HepG2 (cell line): ENCODE measurements at places on chromosomes 2 and 18.
A peak's percentile ranks its signal among the peaks of the same experiment; 100 is the strongest.

GRCh38 chr2:50018921-50019320 is 864.6 kb upstream of the FSHR start:
- no peak for DNase-seq

- no peak for DNase-seq
Observed at GRCh38 chr2:239537633-239538356, 137.0 kb upstream of the HDAC4 start.

DNA sequence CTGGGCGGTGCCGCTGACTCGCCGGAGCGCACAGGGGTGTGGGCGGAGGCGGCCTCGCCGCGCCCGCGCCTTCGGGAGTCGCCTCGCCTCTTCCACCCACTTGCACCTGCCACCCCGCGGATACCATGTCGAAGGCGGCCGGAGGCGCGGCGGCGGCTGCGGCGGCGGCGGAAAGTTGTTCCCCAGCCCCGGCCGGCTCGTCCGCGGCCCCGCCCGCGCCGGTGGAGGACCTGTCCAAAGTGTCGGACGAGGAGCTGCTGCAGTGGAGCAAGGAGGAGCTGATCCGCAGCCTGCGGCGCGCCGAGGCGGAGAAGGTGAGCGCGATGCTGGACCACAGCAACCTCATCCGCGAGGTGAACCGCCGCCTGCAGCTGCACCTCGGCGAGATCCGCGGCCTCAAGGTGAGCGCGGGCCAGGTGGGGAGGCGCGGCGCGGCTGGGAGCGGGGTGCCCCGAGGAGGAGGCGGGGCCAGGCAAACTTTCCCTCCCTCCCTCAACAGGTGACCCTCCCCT is 766 bp downstream of the CCDC85A start:
- DNase-seq = no peak

DNA sequence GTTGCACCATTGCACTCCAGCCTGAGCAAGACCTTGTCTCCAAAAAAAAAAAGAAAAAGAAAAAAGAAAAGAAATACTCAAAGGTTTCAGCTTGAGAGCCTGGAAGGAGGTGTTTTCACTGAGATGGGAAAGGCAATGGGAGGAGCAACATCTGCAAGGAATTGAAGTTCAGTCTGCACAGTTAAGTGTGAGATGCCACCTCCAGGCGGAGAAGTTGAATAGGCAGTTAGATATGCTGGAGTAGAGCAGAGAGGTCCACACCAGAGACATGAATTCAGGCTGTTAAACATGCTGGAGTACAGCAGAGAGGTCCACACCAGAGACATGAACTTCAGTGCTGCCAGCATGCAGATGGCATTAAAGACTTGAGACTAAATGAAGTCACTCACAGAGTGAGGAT is 41.4 kb upstream of the DTNB start:
- DNase-seq = no peak

- DNase-seq = no peak
Observed at GRCh38 chr2:222360997-222361396, 62.2 kb upstream of the PAX3 start.

DNA sequence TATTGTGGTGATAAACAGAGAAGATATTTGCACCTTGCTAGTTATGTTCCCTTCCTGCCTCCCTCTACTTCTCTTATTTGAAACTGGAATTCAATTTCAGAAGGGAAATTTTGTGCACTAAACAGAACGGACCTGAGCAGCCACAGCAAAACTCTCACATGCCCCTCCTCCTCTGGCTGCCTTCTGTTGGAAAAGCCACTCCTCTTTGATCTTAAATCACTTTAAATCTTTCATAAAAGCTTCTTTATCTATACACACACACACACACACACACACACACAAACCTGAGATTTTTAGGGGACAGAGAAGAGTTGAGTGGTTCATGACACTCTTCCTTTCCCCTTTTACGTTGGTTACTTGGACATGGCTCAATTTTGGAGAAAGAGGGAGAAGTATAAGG is 5.6 kb downstream of the TBR1 start:
- DNase-seq = no peak

DNA sequence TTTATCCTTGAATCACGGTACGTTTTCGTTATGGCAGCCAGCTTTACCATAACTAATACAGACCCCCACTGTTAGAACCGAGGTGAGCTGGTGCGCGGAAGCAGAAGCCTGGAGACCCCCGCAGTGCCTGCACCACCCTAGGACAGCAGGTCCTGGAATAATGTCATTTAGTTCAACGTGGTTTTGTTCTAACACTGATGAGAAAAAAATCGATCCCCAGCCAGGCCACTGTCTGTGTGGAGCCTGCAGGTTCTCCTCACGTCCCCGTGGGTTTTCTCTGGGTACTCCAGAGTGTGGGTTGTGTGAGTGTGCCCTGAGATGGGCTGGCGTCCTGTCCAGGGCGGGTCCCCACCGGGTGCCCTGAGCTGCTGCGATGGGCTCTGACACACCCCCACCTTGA is 69.9 kb upstream of the ST3GAL5 start:
- no peak for DNase-seq

DNA sequence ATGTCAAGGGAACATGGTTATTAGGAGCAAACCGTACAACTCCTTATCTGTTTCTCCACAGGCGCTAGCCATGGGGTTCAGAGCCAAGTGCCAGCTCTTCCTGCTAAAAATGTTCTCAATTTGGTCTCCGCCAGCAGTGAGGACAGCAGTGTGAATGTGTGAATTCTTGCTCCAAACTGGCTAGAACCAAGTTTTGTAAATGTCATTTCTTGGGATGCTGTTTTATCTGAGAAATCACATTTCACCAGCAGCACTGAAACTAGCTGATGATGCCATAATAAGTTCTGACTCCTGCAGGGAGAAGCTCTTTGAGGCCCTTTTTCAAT is 140.6 kb upstream of the LGALSL start:
- DNase-seq = no peak

DNA sequence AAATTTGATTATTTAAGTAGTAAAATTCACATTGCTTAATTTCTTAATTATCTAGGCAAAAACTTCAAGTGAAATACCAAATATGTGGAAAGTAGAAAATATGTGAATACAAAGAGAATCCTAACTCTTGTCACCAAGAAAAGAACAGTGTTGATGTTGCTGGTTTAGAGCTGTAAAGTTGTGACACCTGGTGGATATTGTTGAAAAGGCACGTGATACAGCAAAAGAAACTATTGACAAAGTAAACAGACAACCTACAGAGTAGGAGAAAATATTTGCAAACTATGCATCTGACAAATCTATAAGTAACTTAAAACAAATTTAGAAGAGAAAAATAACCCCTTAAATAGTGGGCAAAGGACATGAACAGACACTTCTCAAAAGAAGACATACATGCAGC is 25.6 kb upstream of the ZC3H15 start:
- peak; percentile 68 for DNase-seq

- DNase-seq = no peak
Observed at GRCh38 chr18:72470391-72470790, 73.8 kb downstream of the CBLN2 start.

GRCh38 chr2:206456078-206456754 is 12.9 kb downstream of the ADAM23 start:
- peak; percentile 7 for DNase-seq

GRCh38 chr2:70403267-70404053 is 101.6 kb upstream of the FAM136A start:
- peak; percentile 42 for DNase-seq

DNA sequence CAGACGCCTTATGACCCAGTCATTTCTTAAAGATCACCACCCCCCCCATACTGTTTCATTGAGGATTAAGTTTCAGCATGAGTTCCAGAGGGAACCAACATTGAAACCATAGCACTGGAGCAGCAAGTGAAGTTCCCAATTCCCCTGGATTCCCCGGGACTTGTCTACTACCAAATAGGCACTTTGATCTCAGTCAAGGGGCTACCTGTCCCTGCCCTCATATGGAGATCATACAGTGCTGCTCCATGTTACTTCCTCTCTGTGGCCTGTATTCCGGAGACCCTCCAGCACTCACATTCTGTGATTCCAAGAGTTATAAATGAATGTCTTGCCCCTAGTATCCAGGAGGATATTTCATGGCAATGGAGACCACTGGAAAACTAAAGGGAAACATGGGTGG is 42.5 kb downstream of the RNF144A start:
- no peak for DNase-seq

GRCh38 chr18:32057624-32058165 is 34.0 kb upstream of the RNF138 start:
- no peak for DNase-seq

DNA sequence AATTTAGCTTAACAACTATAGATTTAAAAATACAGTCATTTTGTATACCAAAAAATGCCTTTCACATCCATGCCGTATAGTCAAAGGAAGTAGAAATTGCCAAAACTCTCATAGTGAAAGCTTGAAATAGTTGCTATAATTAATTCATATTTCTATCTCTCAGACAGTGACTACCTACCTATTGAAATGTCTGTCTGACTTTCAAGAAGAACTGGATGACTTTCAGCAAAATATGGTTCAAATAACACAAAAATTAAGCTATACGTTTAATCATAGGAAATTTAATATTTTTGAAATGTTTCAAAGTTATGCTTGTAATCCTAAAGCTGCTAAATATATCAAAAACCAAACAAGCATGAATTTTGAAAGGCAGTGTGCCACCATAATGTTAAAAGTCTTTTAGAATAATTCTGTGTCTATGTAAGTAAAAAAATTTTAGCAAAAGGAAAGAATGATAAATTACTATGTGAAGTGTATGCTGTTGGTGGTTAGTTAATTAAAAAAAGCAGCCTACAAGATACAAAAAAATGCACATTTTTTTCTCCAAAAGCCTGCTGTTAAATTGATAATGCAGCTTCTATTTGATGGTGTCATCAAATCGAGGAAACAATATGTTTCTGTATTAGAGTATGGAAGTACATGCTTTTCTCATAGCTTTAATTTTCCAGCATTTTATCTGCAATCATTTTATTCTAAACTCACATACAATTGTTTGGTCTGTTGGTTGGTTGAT is 57.7 kb upstream of the ST6GAL2 start:
- DNase-seq = no peak

- no peak for DNase-seq
Observed at GRCh38 chr18:60197671-60198462, 174.7 kb downstream of the MC4R start.

GRCh38 chr2:187478719-187479118 is 30.7 kb upstream of the CALCRL start:
- no peak for DNase-seq

DNA sequence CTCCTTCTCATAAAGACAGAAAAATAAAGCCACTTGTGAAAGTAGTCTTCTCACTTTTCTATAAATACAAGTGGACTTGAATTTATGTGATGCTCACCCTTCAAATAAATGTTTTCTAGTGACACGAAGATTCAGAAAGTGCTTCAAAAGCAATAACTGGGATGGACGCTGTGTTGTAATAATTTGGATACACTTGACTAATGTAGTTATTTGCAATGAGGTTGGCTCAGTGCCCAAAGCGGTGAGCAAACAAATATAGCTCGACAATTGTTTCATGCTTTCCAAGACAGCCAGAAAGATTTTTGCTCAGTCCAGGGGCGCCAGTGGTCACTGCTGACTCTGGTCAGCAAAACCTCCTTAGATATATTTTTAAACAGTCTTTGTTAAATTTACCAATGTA is 278.6 kb upstream of the KLHL14 start:
- peak; percentile 12 for DNase-seq

DNA sequence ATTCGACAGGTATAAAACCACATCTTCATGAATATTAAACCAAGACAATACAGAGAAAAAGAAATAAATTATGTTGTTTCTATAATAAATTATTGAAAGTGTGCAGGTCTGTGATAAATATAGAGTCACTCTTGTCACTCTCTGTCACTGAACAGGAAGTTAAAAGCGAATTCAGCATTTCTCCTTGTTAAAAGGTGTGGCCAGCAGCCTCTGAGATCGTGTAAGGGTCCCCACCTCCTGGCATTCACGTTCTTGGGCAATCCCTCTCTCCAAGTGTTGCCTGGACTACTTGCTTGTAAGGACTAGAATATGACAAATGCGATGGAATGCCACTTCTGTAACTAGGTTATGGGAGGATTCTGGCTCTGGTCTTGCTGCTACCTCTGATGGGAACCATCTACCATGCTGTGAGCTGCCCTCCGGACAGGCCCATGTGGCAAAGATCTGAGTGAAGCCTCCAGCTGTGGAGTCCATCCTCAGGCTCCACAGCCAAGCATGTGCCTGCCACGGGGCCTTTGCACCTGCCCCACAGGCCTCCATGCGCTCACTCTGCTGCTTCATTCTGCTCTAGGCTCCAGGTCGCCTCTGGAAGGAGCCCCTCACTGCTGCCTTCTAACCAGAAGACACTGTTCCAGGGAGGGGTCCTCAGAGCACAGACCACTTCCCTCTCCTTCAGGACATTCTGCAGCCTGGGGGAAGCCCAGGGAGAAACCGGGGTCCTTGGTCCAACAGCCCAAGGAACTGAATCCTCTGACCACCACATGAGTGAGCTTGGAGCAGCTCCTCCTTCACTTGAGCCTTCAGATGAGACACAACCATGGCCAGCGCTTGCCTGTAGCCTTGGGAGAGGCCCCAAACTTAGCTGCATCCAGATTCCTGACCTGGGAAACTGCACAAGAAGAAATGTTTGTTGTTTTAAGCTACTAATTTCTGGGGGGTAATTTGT is 202.9 kb upstream of the HDAC4 start:
- DNase-seq = no peak

- no peak for DNase-seq
Observed at GRCh38 chr2:236765478-236765877, 195.9 kb downstream of the ACKR3 start.

DNA sequence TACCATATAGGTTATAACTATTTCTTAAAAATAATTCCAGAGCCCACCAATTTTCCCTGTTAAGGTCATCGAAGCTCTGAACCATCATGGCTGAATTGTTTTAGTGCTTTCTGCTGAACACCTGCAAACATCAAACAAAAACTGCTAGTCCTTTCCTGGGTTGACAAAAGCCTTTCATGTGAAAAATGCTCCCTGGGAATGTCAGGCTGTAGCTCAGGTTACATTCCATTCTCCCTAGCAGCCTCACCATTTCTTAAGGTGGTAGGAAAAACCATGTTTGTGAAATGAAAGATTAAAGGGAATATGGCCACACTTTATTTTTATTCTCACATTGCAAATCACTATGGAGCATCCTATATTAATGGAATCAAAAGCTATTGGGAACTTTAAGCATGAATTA is 5.7 kb downstream of the TCF4 start:
- no peak for DNase-seq

DNA sequence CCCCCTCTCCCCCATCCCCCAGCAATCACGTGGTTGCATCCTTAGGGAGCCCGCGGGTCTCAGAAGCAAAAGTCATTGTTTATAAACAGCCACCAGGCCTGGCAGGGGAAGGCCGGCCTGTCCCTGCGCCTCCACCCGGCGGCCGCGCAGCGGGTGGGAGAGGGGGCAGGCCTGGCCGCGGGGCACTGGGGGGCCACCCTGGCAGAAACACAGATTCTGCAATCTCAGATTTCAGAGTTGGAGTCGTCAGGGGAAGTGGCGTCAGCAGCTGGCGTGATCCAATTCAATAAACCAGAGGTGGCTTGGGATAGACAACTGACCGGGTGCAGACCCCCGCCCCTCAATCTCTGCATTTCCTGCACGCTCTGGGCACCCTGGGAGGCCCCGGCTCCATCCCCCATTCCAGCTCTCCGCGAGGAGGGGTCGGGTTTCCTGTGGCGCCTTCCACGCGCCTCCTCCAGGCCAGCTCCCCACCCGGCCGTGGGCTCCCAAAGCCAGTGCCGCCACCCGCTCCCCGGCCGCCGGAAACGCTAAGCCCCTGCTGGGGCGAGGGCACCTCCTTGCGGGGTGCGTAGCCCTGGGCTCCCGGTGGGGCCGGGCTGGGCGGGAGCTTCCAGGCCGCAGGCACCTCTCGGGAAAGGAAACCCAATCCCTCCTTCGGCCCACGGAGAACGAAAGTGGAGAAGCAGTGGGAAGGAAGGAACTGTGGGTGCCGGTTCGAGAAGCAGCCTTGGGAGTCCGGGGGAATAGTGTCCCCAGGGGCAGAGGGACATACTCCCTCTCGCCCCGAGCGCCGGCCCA is 1.1 kb downstream of the BIN1 start:
- no peak for DNase-seq

GRCh38 chr2:71606244-71606643 is 152.9 kb downstream of the DYSF start:
- no peak for DNase-seq
